GM23338 (cell line): ENCODE measurements at places on chromosomes 3 and 15. TPM values are rescaled to one million over a fixed set of nuclear protein-coding genes. Genes with fewer than 3 reads are reported as not detected.

TRIM42 gene
- not detected in 2 replicates for total RNA-seq

OR5K4 gene
- total RNA-seq: not detected in 2 replicates

ARL6 gene
- 9.8 and 13.0 TPM in 2 replicates for total RNA-seq

GRAMD2A gene
- 2.8 and 3.3 TPM in 2 replicates for total RNA-seq

DNA sequence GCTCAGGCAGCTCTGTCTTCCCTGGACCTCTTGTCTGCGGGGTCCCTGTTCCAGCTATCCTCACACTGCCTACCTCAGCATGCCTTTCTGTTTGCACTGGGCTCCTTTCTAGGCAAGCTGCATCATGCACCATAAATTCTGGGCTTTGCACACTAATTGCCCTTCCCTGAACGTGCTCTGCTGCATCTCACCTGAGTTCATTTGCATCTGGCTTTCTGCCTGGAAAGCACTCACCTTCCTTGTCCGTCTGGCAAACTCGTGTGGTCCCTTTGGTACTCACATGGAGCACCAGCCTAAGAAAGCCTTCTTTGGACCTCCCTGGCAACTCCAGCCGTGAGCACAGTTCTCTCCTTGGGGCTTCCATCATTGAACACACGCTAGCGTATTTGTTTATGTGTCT lies 365.6 kb downstream of the SV2B start:
- DNase-seq: no peak

GRCh38 chr3:144444546-144444945 lies 472.9 kb downstream of the DIPK2A start:
- DNase-seq: no peak

DNA sequence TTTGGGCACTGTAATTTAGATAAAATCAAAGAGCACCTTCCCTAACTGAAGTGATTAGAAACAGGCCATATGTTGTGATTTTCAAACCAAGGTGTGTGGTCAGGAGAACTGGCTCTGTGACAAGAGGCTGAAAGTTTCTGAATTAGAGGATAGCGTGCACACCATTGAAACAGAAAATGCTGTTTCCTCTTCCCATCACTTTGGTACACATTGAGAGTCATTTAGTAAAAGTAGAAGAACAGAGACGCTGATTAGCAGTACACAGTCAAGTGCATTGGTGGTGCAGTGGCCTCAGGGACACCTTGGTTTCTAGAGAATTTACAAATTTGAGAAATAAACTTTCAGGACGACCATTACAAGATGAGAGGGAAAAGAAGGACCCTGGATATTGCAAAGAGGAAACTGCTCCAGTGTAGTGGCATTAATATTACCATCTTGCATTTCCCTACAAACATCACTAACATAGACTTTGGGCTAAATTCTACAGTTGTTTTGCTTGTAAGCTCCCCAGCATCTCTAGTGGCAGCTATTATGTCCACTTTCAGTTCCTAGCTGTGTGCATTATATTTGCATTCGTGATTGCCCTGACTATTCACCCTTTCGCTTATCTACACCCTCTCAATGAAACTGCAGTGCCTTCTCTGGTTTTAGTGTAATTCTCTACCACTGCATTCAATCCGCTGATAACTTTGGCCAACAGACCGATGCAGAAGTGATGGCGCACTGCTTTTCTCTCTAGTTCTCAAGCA lies 728.1 kb upstream of the GRM7 start:
- no peak for DNase-seq

DNA sequence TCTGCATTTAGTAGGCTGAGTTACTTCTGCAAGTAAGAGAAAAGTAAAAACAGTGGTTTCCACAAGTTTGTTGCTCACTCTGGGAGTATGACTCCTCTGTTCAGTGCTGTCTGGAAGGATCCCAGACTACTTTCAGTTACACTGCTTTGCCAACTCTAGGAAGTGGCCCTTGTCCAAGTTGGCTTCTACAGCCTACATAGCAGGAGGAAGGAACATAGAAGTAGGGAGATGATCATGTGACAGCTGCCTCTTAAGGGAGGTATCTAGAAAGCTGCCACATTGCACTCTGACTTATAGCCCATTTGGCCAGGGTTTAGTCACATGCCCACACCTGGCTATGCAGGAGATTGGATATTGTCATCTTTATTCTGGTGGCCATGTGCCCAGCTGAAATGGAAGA lies 298.1 kb downstream of the NSUN3 start:
- no peak for DNase-seq
